ENCODE measurements at places on chromosomes 5 and 9.

DNA sequence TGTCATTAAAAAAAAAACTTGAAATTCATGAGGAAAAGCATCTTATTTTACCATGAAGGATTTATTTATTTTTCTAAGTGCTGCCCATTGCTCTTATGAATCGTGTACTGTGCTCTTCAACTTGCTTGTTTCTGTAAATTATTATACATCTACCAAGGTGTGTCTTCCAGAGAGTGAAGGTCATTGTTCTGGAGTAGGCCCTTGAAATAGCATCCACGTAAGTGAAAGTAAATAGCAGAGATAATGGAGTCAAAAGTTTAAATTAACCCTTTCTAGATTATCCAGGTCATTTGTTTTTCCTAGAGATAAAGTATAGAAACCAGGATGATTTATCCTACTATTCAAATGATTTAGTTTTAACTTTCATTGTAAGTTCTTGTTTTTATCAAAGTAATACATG lies 473.1 kb downstream of the DIRAS2 start:
- no peak for DNase-seq

DNA sequence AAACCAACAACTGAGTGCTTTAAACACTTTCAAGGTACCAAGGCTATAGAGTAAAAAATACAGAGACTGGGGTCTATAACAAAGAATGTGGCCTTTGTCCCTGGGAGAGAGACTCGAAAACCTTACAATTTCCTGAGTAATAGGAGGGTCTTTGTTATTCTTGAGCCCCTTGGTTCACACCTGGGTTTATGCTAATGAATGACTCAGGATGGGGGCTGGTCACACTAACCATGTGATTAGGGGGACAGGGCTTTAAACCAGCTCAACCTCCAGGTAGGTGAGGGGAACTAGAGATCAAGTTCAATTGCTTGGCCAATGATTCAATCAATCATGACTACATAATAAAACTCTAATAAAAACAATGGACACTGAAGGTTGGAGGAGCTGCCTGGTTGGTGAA lies 50.2 kb downstream of the PLPP1 start:
- DNase-seq: no peak

- no peak for DNase-seq
Measured at GRCh38 chr9:36445800-36446361, 45.8 kb upstream of the RNF38 start.

GRCh38 chr5:78025540-78025939 lies 249.4 kb upstream of the TBCA start:
- DNase-seq: no peak

GRCh38 chr5:132746954-132747615 lies at the start of gene CCNI2:
Gene CCNI2 (plus strand): TSS chr5:132747426. CDS start chr5:132747496, 70 bp downstream.
- DNase-seq: no peak

DNA sequence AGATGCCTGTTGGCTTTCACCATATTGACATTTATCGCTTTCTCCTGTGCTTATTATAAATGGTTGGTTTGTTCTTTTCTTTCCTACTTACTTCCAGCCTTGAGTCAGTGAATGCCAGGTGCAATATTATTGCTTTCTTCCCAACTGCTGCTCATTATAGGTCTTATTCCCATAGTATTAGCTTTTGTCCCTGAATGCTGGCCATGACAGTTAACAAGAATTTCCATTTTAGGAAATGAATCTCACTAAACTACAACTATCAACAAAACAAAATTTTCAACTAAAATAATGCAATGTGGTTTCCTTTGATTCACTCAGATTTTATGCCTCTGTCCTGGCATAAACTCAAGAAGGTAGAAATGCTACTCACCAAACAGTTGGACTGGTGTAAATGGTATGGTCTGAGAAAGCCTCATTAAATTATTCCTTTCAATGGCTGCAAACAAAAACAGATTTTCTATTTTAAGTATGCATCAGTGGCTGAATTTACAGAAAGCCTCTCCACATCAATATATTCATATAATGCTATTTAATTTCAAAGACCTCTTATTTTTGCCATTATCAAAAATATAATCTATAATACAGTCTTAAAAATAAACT lies 145.4 kb downstream of the TRPM6 start:
- DNase-seq: no peak

DNA sequence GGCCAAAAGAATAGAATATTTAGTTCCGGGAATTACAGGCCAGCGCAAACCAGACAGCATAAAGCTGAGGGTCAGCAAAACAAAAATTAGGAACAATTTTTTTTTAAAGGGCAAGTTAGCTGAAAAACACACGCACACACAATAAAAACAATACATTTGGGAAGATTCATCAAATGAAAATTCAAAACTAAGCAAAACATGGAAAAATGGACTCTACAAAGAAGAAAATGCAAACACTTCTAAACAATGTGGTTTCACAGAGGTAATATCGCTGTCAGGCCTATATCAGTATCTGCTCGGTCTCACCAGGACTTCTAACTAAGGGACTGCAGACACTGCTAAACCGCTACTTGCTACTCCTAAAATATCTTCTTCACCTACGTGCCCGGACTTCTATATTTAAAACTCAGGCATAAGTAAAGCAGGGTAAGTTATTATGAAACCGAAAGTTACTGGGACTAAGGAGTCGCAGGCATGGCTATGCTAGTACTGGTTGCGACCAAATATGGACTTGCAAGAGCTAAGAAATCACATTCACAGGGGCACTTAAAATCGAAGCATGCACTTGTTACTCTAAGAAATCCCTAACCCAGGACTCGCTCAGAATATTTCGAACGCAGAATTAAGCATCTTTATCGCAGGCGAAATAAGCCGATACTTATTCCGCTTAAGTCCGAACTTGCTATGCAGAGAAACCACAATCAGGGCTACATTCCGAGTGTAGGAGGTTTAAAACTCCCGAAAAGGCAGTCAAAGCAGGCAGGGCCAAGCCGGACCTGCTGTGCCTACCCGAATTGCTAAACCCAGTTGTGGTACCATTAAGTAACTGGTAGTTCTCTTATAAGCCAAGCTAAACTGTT lies 2.3 kb downstream of the ANXA2R start:
- DNase-seq: no peak

- DNase-seq: no peak
Measured at GRCh38 chr9:124110307-124110915, 98.8 kb downstream of the LHX2 start.

DNA sequence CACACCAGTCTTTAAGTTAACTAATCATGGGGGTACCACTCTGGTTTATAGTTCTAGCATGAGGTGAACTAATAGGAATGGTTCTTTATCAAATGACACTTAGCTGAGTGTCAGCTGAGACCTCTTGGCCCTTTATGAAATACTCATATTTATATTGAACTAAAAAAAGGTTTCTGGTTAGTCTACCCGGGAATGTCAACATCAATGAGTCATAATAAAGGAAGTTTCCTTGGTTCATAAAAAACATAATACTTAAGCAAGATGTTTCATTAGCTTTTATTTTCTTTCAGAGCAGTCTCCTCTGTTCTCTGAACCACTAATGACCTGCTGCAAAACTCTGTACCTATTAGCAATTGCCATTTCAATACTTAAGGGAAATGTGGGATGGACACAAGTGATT lies 13.7 kb downstream of the DAB2 start:
- DNase-seq: no peak
